ENCODE measurements at places on chromosomes 16 and 17. TPM values are rescaled to one million over a fixed set of nuclear protein-coding genes. Genes with fewer than 3 reads are reported as not detected.
A peak's percentile ranks its signal among the peaks of the same experiment; 100 is the strongest.

GRCh38 chr16:88635671-88636319, 2.6 kb upstream of the IL17C start:
- DNase-seq = no peak

- DNase-seq = no peak
These were observed 47.6 kb upstream of the IRX3 start for GRCh38 chr16:54334208-54334607.

DNA sequence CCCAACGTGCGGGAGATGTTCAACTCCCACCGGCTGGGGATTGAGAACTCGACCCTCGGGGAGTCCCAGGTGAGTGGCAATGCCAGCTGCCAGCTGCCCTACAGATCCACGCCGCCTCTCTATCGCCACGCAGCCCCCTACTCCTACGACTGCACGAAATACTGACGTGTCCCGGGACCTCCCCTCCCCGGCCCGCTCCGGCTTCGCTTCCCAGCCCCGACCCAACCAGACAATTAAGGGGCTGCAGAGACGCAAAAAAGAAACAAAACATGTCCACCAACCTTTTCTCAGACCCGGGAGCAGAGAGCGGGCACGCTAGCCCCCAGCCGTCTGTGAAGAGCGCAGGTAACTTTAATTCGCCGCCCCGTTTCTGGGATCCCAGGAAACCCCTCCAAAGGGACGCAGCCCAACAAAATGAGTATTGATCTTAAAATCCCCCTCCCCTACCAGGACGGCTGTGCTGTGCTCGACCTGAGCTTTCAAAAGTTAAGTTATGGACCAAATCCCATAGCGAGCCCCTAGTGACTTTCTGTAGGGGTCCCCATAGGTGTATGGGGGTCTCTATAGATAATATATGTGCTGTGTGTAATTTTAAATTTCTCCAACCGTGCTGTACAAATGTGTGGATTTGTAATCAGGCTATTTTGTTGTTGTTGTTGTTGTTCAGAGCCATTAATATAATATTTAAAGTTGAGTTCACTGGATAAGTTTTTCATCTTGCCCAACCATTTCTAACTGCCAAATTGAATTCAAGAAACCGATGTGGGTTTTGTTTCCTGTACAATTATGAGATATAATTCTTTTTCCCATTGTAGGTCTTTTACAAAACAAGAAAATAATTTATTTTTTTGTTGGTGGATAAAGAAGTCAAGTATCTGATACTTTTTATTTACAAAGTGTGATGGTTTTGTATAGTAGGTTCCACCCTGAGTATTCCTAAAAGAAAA, 2.3 kb downstream of the FOXC2 start:
- peak; percentile 87 for DNase-seq

GRCh38 chr17:82303944-82304808, 13.2 kb downstream of the CD7 start:
- DNase-seq = peak; percentile 75

The FNDC8 gene
- not detected for total RNA-seq

DNA sequence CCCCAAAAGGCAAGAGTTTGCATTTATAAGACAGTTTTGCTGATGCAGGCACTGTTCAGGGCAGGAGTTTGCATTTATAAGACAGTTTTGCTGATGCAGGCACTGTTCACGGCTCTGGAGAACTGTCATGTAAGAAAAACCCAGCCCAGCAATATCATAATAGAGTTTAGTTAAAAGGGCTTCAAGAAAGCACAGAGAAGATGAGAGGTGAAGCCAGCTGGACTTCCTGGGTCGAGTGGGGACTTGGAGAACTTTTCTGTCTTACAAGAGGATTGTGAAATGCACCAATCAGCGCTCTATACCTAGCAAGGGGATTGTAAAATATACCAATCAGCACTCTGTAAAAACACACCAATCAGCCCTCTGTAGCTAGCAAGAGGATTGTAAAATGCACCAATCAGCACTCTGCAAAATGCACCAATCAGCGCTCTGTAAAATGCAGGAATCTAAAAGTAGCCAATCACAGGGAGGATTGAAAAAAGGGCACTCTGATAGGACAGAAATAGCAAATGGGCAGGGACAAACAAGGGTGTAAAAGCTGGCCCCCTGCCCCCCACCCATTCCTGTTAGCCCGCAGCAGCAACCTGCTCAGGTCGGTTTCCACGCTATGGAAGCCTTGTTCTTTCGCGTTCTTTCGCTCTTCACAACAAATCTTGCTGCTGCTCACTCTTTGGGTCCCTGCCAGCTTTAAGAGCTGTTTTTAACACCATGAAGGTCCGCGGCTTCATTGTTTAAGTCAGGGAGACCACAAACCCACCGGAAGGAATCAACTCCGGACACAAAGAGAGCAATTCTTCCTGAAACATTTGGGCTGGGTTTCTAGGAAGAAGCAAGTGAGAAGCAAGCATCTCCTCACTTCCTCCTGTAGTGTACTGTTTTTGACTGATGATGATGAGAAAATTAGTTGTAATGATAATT, 1.8 kb upstream of the CBX1 start:
- no peak for DNase-seq

- DNase-seq = peak; percentile 100
These were observed at the start of the genes GLYR1 and UBN1 for GRCh38 chr16:4846901-4847773. TSS of gene GLYR1 (minus strand) at chr16:4847288. CDS start at chr16:4847265, 23 bp downstream. TSS of gene UBN1 (plus strand) at chr16:4847481. CDS start at chr16:4852918, 5,437 bp downstream.

DNA sequence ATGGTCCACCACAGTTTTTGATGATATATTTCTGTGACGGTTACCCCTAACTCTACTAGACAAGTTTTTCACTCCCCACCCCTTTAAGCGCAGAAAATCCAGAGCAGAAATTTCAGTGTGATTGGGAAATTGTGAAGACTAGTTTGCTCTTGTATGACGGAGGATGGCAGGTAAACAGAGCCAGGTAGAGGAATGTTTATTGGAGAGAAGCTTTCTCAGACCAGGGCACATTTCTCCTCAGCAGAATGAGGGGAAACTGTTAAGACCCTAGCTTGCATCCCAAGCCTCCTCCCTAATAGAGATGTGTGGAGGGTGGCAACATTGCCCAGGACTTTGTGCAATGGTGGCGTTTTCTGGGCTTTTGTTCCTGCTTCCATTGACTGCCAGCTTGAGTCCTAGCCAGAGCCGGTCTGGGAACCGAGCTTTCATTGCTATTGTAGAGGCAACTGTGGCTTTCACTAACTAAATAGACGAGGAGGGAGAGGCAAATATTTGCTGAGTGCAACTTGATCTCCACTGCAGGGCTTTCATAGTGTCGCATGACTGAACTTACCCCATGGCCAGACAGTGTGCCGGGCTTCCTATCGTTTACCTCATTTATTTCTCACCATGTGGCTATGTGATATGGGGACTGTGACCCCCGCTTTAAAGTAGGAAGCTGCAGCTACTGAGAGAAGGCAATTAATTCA, 159.6 kb upstream of the MPHOSPH6 start:
- DNase-seq = no peak

The GNGT2 gene
- total RNA-seq = 1.5 TPM

The ACBD4 gene
- total RNA-seq = 10.9 TPM

DNA sequence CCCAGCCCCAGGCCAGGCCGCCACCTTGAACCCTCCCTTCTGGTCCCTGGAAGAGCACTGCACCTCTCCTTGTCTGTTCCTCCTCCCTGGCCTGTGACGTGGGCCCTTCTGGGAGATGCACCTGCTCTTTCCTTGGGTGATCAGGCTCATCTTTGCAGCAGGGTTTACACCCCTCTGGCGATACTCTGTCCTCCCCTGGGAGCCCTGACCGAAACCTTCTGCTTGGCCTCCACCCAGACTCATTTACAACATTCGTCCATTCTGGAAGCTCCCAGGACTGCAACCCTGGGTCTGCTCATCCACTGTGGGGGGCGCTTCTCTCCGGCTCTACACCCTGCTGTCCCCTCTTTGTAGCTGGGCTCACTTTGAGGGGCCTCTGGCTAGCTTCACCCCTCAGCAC, 73.3 kb downstream of the PGS1 start:
- DNase-seq = no peak

DNA sequence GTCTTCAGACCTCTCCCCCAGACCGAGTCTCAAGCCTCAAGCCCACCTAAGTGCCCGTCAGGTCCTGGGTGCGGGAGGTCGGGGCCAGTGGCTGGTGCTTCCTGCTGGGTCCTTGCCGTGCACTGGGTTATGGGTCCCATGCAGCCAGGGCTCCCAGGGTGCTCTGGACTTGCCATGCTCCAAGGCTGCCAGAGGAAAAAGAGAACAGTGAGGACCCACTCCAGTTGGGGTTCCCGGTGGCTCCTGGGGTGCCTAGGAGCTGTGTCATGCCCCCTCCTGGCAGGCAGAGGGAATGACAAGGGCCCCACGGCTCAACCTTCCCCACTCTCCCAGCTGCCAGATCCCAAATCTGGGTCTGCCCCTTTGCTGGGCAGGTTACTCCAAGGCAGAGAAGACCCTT, 3.8 kb downstream of the SNX20 start:
- no peak for DNase-seq

The IRX5 gene
- not detected for total RNA-seq

The MTMR4 gene
- 38.1 TPM for total RNA-seq

The CX3CL1 gene
- total RNA-seq = 14.6 TPM

The BEAN1 gene
- total RNA-seq = 0.51 TPM

DNA sequence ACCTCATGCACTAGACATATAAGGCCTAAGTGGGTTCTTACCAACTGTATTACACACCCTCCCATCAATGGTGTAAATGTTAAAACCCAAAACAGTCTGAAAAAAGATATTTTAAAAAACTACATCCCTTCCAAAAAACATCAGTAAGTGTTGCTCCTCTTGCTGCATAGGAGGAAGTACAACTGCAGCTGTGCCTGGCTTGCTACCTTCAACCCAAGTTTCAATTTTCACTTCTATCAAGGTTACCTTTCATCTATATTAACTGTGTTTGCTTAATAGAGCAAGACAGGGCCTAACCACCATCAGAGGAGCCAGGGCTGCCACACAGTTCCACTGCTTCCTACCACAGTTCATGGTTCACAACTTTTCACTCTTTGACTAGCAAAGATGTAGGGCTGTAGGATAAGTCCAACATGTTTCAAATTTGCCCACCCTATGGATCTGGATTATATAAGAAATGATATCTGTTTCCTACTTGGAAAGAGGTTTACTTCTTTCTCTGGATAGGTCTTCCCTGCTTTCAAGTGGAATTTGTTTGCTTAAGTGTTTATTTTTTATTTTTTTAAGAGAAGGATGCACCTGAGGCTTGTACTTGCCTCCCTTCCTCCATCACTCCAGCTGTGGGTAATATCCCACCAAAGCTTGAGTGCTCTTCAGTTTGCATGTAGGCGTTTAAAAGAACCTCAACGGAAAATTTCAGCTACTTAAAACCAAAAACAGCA, 56.7 kb downstream of the GRB7 start:
- no peak for DNase-seq

The CALB2 gene
- 190 TPM for total RNA-seq

- no peak for DNase-seq
These were observed 4.8 kb upstream of the KRT36 start for GRCh38 chr17:41494524-41494923.

DNA sequence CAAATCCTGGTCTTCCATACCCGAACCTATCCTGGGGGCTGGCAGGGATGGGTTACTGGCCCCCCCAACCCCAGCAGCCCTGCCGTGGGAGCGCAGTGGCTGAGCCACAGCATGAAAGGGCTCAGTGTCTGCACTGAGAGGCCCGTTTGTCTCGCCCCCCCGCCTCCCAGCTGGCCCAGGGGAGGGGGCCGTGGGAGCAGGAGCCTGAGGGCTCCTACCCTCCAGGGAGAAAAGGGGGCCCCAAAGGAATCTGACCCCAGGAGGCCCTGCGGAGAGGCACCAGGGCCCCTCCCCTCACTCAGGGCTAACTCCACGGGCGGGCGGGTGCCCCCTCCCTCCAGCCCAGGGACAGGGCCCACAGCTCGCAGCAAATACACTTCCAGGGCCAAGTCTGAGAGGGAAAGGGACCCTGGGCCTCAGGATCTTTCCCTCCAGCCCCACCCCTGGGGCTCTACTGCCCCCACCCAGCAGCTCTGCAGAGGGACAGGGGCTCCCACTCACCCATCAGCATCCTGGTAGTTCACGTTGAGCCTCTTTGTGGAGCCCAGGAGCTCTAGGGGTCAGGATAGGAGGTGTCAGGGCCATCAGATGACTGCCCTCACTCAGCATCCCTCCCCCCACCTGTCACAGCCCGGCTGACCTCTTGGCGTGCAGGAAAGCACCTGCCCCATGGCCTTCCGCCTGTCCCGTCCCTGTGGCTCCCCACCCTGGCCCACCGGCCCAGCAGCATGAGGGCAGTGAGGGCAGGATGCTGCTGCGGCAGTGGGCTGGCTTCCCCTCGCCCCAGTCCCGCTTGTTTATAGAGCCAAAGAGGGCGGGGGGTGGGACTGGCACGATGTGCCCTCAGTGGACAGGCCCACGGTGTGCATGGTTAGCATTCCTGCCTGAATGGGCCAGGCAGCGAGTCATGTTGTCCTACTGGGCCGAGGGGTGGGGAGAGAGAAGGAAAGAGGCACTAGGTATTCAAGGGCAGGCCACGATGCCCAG, 7.3 kb downstream of the CASKIN2 start:
- no peak for DNase-seq

The TBX4 gene
- total RNA-seq = 0.19 TPM

DNA sequence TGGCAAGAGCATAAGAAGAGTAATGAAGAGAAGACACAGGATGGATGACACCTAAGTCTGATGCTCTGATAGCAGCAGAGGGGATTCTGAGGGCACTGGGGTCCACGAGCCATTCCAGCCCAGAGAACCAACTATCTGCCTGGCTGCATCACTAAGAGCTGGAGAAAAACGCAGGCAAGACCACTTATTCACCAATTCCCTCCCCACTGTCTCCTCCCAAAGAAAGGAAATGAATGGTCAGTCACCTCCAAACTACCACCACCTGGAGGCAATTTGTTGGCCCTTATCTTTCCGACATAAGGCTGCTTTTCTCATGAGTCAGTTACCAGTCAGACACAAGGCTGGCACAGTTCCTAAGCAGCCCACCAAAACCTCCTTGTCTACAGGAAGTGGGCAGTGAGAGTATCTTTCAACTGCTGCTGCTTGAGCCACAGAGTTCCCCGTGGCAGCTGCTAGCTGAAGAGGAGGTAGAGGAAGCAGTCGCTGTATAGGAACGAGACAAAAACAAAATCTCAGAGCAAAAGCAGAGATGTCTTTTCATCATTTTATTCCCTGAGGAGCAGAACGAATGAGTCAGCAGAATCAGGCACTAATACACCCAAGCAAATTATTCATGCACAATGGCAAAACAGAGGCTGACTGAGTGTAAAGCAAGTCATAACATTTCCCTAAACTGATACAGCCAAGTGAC, 111.1 kb downstream of the SMG6 start:
- DNase-seq = no peak

DNA sequence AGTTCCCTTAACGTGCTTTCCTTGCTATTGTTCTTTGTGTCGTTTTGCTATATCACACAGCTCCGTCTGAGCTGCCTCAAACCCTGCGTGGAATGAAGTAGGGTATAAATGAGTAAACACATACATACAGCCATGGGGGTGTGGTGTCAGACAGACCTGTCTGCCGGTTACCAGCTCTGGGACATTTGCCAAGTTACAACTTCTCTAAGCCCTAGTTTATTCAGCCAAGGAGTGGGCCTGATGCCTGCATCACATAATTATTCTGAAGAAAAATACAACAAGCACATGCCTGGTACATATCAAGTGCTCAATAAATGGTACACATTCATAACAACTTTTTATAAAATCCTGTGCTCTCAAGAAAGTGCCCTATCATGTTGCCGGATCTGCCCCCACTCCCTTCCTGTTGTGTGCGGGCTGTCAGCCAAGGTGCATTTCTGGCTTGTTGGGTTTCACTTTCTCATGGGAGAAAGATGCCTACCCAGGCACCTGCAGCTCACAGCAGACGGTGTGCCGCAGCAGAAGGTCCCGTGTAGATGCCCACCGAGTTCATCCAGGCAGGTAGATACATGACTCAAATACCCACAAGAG, 30.5 kb downstream of the SMPD3 start:
- peak; percentile 47 for DNase-seq

The DPEP3 gene
- 0.16 TPM for total RNA-seq

GRCh38 chr16:81040131-81040530, 4.5 kb downstream of the ATMIN start:
- no peak for DNase-seq

The ESRP2 gene
- total RNA-seq = 0.71 TPM

The CDH5 gene
- total RNA-seq = 121 TPM

The EXOC3L1 gene
- 4.1 TPM for total RNA-seq
